Posterior vena cava (tissue), 2 donors: ENCODE measurements at places on chromosomes 13 and 19.
A peak's percentile ranks its signal among the peaks of the same experiment; 100 is the strongest.

DNA sequence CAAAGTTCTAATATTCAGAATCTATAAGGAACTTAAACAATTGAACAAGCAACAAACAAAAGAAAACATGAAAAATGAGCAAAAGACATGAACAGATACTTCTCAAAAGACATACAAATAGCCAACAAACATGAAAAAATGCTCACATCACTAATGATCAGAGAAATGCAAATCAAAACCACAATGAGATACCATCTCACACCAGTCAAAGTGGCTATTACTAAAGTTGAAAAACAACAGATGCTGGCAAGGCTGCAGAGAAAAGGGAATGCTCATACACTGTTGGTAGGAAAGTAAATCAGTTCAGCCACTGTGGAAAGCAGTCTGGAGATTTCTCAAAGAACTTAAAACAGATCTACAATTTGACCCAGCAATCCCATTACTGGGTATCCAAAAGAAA lies 74.3 kb downstream of the CRYL1 start:
- no peak for DNase-seq

DNA sequence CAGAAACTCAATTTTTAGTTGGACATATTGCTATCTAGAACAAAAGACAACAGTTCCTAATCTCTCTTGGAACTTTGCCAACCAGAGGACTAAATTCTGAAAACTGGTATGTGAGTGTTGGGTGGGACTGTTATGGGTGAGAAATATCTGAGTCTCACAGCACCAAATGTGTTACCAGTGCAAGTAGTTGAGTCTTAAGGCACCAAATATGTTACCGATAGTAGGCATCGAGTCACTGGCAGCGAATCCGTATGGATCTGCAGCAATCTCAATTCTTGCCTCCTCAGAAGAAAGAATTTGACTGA lies 575.2 kb downstream of the DACH1 start:
- DNase-seq: no peak

GRCh38 chr19:34508540-34508939 lies 27.0 kb downstream of the WTIP start:
- DNase-seq: peak; percentile 13

- DNase-seq: peak; percentile 80
These were observed 811 bp downstream of the ARMC6 start for GRCh38 chr19:19034204-19034624.

- no peak for DNase-seq
These were observed 11.7 kb upstream of the CASP14 start for GRCh38 chr19:15037586-15037985.

GRCh38 chr13:98450539-98451111 lies 126.3 kb downstream of the STK24 start:
- DNase-seq: no peak

DNA sequence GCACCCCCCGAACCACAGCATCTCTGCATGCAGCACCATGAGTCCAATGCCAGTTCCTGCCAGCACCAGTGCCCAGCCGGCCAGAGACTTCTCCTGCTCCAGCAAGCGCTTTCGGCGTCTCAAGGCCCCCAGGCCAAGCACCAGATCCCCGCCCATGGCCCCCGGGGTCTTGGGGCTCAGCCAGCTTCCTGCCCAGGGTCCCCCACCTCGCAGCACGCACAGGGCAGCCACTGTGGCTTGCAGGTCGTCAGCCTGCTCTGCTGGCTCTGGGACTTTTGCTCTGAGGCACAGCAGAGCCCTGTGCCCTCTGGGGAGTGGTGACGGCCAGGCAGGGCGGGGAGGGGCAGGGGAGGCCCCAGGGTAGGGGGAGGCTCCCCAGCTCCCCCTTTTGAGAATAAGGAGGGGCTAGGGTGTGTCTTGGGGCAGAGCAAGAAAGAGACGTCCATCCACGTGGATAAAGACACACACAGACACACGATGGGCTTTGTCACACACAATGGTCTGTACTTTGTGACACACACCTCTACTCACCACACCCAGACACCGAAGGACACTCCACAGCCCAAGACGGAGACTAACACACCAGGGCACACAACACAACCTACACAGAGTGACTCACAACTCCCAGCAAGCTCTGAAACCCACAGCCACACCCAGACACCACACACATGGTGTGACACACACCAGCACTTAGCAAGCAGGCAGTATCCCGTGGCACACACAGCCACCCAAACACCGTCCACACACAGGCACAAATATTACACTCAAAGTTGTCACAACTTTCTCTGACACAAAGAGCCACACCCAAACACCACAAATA lies at the start of gene KCNN4:
KCNN4 (minus strand) TSS at position 268 of the 820 bp plus-strand sequence; CDS start at position 156, 112 bp downstream.
- DNase-seq: no peak

- DNase-seq: no peak
These were observed 774 bp downstream of the SLC25A15 start for GRCh38 chr13:40790154-40790616.

DNA sequence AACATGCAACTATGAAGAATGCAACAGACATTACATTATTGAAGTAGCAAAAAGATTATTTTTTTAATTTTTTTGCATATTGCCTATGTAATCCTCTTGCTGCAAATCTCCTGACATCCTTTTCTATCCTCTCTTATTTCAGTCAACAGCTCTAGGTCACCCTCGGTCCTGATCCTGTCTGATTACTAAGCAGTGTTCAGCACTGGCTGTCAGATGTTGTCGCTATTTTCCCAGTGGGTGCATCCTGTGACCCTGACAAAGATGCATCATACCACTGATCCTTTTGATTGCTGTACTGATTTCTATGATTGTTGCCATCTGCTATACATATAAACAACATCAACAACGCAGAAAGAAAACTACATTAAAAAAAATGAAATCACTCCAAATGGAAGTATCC lies 443.7 kb upstream of the PRR20A start:
- no peak for DNase-seq

GRCh38 chr19:28349604-28350003 lies 863.3 kb downstream of the UQCRFS1 start:
- no peak for DNase-seq

DNA sequence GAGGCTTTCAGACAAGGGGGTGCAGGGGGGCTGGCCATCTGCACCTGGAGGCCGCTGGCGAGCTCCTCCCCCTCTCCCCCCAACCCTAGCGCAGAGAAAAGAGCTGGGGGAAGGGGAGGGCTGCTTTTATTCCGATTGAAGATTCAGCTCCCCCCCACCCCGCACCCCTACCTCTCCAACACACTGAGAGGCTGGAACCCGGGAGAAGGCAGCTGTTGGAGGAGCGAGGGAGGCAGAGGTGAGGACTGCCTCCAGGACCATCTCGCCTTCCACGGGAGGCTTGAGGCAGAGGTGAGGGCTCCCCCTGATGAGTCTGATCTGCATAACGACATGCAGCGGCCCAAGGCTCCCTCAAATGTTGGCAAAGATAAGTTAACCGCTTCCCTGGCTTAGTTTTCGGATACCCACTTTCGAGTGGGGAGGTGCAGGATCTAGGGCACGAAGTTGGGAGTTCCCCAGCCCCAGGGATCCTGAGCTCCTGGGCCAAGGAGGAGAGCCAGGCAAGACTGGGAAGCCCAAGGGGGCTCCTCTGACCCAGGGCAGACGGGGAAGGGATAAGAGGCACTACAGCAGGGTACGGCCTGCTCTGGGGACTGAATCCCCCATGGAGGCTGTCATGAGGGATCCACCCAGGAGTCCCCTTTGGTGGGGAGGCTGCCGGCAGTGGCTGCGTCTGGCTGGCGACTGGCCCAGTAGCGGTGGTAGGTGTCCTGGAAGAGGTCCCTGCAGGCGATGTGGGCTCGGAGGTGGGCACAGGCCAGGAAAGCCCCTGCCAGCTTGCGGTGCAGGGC lies 1.2 kb upstream of the NUMBL start:
- no peak for DNase-seq

DNA sequence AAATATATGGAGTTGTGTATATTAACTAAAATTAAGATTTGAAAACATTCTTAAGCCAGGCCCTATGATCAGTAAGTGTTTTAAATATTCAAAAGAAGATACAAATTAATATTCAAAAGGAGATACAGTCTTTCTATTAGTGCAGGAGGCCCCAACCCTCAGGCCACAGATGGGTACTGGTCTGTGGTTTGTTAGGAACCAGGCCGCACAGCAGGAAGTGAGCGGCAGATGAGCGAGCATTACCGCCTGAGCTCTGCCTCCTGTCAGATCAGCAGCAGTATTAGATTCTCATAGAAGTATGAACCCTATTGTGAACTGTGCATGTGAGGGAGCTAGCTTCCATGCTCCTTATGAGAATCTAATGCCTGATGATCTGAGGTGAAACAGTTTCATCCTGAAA lies 232.9 kb downstream of the FOXO1 start:
- no peak for DNase-seq

DNA sequence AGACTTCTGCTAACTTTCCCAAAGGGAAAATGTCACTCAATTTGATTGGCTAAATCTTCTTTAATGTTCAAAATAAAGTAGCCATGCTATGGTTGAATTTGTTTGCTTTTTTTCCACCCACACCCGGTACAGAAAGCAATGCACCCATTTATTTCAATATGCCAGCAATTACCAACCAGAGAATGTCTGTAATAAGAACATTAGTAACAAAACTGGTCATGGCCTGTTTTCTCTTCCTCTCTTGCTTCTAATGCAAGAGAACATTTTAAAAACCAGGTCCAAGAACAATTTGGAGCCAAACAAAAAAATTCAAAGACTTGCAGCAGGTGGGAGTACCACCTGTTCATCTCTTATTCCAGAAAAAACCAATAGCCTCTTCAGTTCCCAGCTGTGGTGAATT lies 1108.8 kb upstream of the PCDH20 start:
- no peak for DNase-seq

GRCh38 chr19:47445527-47445926 lies 26.2 kb downstream of the SLC8A2 start:
- no peak for DNase-seq

DNA sequence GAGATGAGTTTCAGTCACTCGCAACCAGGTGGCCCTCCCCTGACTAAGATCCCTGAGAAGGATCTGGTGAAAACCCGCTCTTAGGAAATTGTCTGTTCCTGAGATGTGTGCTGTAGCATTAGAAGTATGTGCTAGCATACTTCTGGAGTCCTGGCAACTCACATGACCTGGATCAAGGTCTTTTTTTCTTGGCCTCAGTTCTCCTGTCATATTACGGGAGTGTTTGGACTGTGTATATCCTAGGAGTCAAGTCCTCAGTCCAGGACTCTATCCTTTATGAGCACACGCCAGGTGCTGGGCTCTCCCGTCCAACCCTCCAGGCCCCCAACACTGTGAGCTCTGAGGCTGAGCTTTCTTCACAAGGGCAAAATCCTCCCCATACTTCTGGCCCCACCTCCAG lies 156.4 kb downstream of the UQCRFS1 start:
- DNase-seq: no peak

- no peak for DNase-seq
These were observed 16.9 kb downstream of the UBAC2 start for GRCh38 chr13:99217461-99218110.

DNA sequence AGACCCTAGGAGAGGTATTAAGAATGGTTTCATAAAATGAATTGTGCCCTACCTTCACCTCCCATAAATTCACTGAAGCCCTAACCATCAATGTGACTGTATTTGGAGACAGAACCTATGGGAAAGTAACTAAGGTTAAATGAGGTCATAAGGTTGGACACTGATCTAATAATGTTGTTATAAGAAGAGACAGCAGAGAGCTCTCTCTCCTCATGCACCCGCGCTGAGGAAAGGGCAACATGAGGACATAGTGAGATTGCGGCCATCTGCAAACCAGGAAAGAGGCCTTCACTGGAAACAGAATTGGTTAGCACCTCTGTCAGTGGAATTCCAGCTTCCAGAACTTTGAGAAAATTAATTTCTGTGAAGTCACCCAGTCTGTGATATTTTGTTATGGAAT lies 1396.1 kb upstream of the MIR17HG start:
- DNase-seq: no peak

DNA sequence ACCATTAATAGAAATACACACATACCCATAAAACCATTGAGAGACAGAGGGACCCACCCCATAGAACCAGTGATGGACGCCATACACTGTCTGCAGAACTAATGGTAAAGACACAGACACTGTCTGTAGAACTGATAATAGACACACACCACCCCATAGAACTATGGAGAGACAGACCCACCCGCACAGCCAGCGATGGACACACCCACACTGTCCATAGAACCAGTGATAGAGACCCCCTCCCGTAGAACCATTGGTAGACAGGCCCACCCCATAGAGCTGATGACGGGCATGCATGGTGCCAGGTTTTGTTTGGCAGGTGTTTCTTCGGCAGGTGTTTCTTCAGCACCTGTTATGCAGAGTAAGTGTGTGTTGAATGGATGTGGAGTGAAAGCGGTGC lies 88.3 kb upstream of the TEX29 start:
- no peak for DNase-seq

DNA sequence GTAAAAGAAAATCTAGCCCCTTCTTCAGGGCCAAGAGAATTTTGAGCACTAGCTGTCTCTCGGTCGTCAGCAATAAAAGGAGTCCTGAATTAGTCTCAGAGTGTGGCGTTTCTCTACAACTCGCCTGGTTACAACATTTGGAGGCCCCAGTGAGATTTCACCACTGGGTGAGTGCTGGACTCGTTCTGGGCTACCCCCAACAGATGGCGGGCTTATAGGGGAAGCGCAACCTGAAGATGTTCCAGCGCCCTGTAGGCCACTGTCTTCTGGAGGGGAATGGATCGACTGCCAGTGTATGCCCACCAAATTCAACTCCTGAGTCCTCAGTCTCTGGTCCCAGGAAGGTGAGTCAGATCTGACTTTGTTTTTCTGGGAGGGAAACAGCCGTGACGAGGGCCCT lies 11.7 kb upstream of the ZNF181 start:
- DNase-seq: no peak

- no peak for DNase-seq
These were observed 382.3 kb downstream of the DLEU7 start for GRCh38 chr13:50461189-50461588.

- DNase-seq: no peak
These were observed 434.3 kb downstream of the EFNB2 start for GRCh38 chr13:106101201-106101600.

GRCh38 chr13:64397701-64398100 lies 2832.4 kb downstream of the PCDH9 start:
- no peak for DNase-seq

DNA sequence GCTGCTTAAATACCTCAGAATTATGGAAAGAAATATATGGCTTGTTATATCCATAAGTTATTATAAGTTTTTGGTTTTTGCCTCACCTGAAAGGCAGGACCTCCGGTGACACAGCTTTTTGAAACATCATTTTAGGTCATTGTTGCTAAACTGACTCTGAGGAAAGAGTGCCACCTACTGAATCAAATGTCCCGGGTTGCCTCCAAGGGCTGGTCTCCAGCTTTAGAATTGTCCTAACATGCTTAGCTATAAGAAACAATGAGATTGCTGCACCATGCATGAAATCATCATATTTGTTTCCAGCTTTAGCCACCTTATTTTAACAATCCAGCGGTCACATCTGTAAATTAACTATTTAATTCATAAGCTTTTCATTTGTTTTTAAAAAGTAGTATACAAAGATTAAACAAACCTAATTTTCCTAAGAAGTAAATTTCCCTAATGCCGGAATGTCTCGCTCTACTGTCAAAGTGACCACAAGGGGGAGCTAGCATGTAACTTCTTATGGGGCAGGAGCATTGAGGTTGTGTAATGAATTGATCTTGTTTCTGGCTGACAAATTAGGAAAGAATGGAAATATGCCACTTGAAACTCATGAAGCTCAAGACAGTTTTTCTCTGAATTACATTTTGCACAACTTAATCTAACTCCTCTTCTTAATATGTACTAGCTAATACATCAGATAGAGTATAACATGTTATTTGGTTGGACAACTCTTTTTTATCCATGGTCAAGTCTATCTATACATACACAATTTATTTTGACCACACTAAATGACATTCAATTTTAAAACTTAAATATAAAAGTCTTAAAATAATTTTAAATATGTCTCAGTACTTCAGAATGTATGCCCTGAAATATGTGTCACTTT lies 6.7 kb upstream of the PCDH17 start:
- DNase-seq: no peak
